ENCODE measurements at places on chromosomes 4 and X.

- no peaks in the 10 kb centered on the region for H3K27me3 ChIP-seq
- H3K27ac ChIP-seq = no peak overlapping the region
- peaks cover 11% of the 10 kb centered on the region for H3K36me3 ChIP-seq
- no peak for DNase-seq
- no peak overlapping the region for H3K4me3 ChIP-seq
- H3K4me1 ChIP-seq = peaks cover 40% of the 10 kb centered on the region
These were observed 276.7 kb upstream of the KLF3 start for GRCh38 chr4:38387348-38387747.

DNA sequence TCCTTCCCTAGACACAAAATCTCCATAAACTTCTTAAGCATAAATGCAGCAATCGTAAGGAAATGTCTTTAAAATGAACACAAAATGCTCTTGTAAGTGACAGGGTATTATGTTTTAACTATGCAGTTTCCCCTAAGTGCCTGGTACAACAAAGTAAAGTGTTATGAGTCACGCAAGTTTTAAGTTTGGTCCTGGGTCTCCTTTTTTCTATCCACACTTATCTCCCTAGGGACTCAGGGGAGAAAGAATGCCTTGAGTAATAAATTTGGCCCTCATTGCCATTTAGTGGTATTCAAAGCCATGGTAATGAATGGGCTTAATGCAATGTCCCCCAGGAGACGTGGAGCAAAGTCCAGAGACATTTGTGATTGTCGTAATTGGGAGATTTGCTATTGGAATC is 149.1 kb downstream of the MAGEB17 start:
- H3K36me3 ChIP-seq = peaks cover 3% of the 10 kb centered on the region
- no peak for DNase-seq
- H3K27me3 ChIP-seq = no peaks in the 10 kb centered on the region
- H3K4me3 ChIP-seq = no peak overlapping the region
- H3K27ac ChIP-seq = no peak overlapping the region

GRCh38 chr4:184191267-184191666 is 26.4 kb downstream of the ENPP6 start:
- peaks cover 30% of the 10 kb centered on the region for H3K4me1 ChIP-seq
- H3K36me3 ChIP-seq = peaks cover 2% of the 10 kb centered on the region
- no peak for DNase-seq

DNA sequence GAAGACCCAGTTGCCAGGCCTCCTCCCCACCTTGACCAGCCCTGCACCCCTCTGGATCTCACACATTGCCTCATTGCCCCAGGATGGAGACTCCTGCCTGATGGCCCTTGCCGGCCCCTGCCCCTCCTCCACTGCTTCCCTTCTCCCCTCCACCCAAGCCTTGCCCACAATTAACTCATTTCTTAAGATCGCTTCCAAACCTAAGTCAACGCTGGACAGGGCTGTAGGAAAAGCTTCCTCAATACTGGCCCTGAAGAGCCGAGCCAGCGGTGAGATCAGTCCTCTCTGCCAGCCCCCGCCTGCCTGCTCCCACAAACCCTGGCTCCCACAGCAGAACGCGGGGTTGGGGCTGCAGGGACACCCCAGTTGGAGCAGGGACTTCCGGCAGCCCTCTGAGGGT is 7.5 kb upstream of the HAUS7 start:
- no peak for DNase-seq
- H3K27ac ChIP-seq = peak overlapping the region; percentile 80
- H3K4me3 ChIP-seq = no peak overlapping the region
- no peaks in the 10 kb centered on the region for H3K27me3 ChIP-seq

- H3K36me3 ChIP-seq = no peaks in the 10 kb centered on the region
- peak overlapping the region; percentile 70 for H3K27ac ChIP-seq
- H3K4me3 ChIP-seq = no peak overlapping the region
These were observed 88.7 kb downstream of the DCTD start for GRCh38 chr4:182828360-182829025.

- peak; percentile 68 for DNase-seq
- H3K36me3 ChIP-seq = no peaks in the 10 kb centered on the region
- no peak overlapping the region for H3K27ac ChIP-seq
- peak overlapping the region; percentile 60 for H3K4me3 ChIP-seq
These were observed 5.0 kb upstream of the NYX start for GRCh38 chrX:41441934-41442823.

DNA sequence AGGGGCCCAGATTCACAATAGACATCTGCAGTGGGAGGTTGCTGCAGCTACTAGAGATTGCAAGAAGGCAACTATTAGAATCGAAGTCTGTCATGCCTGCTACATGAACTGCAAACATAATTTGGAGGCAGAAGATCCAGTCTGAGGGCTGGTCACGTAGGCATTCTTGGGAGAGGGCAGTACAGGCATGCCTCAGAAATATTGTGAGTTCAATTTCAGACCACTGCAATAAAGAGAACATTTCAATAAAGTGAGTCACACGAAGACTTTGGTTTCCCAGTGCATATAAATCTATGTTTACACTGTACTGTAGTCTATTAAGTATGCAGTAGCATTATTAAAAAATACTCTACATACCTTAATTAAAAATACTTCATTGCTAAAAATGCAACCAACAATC is 585.8 kb upstream of the FAT1 start:
- no peak for DNase-seq
- H3K36me3 ChIP-seq = no peaks in the 10 kb centered on the region
- H3K4me1 ChIP-seq = no peaks in the 10 kb centered on the region
- H3K4me3 ChIP-seq = no peak overlapping the region
